ENCODE measurements at places on chromosomes 13 and 19.
A peak's percentile ranks its signal among the peaks of the same experiment; 100 is the strongest.

DNA sequence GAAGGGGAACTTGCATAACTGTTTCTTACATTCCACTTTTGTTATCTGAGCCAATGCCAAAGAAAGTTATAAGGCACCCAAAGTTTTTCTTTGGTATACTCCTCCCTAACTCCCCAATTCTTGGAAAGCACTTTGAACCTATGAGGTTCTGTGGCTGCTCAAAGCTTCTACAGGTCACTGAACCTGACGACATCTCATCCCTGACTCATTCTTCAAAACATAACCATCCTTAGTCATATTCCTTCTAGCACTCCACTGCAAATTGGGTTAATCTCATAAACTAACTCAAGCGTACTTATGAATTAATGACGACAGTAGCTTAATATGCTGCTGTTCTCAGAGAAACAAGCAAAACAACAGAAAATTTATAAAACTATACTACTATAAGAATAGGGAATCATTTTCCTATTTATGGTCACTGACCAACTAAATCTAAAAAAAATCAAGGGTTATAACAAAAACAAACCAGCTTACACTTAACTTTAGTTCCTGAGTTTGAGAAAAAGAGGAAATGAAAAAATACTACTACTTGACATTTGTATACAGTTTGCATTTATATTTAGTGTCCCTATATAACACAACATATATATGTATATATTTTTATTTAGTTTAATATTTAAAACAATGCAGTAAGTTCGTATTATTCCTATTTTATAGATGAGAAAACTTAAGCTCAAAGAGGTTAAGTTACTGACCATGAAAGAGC is 69.1 kb downstream of the CAB39L start:
- peak; percentile 48 for ATAC-seq

DNA sequence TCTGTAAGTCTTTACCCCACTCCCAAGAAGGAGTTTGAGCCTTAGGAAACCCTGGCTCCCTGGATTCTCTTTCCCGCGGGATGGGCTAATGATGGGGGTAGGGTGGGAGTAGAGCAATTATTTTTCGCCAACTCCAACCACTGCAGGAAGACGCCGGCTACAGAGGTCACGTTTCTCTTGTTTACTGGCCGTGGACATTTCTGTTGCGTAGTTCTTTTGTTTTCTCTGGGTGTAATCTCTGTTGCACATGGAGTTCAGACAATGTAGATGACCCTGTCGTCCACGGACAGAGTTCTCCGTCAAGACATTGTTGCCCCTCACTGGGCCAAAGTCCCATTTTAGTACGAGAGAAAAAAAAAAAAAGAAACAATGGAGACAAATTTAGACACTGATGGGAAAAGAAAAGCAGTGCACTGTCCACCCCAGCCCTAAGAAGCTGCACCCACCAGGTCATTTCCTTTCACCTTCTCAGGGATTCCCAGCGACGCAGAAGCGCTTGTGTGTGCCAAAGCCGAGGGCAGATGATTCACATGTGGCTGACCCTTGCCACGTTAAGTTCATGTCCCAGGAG is 133.9 kb upstream of the ARGLU1 start:
- ATAC-seq: no peak

DNA sequence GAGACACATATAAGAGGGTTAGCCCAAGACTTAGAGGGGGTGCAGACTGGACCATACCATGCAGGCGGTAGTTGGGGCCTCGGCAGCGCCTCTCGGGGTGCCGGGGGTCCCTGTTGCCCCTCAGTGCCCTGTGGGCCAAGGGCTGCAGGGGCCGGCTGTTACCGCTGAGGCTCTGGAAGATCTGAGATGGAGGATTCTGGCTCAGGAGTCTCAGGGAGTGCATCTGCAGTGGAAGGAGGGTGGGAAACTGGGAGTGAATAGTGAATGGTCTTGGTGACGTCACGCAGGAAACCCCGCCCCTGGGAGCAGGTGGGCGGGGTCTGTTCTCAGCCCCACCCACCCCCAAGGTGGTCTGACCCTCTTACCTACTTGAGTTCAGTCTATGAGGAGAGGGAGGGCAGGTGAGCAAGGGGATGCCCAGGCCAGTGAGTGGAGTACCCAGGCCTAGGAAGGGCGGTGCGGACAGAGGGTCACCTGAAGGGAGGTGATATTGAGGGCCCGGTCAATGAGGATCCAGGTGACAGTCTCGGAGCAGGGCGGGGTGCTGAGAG is 1.7 kb upstream of the DBP start:
- ATAC-seq: no peak

GRCh38 chr19:38059897-38060296 is 152.9 kb downstream of the SIPA1L3 start:
- ATAC-seq: peak; percentile 83
